IPS-NIHi11 (cell line): ENCODE measurements at places on chromosomes 16 and 17.

- no peak for DNase-seq
Observed at GRCh38 chr17:10657879-10658278, 770 bp upstream of the MYH3 start.

DNA sequence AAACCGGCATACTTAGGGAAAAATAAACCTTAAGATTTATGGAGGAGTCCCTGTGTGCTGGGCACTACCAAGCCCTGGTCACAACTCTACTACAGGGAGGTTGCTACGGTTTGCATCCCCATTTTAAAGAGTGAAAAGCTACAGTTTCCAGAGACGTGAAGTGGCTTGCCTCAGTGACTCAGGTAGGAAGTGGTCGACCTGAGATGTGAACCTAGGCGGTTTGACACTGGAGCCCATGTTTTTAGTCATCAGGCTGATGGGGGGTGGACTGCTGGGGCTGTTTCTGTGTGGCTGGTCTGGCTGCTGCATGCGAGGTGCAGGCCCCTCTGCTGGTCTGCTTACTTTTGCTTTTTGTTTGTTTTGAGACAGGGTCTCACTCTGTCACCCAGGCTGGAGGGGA lies 6.6 kb downstream of the COX6A2 start:
- no peak for DNase-seq

DNA sequence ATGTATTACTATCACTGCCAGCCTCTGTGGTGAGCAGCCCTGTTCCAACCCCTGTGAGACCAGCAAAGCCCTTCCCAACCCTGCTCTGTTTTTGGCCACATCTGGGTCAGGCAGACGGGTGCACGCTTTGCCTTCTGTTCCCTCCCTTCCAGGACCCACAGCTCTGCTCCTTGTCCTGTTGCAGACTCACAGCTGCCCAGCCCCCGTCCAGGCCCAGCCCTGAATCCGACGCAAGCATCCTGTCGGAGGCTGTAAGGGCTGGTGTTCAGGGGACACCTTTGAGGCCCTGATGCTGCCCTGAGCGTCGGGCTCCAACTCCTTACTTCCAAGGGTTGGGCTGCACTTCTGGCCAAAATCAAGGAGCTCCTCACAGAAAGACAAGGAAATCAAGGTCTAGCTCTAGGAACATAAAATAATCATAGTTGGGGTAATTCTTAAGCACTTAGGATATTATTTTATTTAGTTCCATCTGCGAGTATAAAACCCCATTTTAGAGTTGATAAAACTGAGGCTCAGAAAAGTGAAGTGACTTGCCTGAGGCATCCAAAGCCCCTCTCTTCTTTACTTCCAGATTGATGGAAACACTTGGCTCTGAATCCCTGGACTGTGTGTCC lies 14.3 kb upstream of the SRCIN1 start:
- peak; percentile 16 for DNase-seq

GRCh38 chr17:63445571-63445953 lies 544 bp downstream of the CYB561 start:
- DNase-seq: peak; percentile 79

DNA sequence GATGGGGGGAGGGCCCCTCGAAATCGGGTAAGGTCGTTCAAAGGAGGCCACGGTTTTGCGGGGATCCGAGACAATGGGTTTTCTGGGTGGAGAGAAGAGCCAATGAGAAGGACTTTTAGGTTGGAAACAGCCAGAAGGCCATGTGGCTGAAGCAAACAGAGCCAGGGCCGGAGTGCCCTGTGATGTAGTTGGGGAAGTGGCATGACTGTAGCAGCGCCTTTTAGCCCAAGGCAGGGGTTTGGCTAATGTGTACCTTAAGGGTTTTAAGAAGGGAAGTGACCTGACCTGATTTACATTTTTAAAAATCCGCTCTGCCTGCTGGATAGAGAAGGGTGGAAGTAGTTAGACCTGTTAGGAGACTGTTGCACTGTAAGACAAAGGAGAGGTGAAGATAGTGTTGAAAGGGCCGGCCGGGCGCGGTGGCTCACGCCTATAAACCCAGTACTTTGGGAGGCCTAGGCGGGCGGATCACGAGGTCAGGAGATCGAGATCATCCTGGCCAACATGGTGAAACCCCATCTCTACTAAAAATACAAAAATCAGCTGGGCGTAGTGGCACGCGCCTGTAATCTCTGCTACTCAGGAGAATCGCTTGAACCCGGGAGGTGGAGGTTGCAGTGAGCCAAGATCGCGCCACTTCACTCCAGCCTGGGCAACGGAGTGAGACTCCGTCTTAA lies 1.0 kb downstream of the LYRM1 start:
- DNase-seq: peak; percentile 52
